ENCODE measurements at places on chromosomes 3 and 15.
A peak's percentile ranks its signal among the peaks of the same experiment; 100 is the strongest.

DNA sequence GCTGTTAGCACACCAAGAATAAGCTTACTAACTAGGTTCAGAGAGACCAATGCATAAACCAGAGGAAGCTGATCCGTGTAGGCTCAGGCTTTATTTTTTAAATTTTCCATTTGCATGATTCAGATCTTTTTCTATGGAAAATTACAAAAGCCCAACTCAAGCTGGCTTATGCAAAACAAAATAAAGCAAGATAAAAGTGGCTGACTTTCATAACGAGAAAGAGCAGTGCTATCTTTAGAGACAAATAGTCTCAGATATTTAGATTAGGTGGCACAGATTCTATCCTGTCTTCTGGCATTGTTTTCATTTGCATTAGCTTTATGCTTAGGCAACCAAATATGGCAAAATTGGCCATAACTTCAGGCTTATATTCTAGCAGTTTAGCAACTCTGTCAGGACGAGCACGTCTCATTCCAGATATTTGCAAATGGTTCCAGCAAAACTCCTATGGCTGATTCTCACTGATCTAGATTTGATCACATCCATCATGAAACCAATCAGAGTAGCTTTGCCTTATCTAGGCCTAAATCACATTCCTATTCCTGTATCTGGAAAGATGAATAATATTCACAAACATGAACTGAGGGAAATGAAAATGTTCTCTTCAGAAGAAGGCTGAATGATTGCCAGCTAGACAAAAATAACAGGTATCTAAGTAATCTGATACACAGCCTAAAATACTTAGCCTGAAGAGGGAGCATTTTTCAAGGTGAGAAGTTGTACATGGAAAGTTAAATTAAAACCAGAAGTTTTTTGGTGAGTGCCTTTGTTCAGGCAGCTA lies 216.4 kb upstream of the DPPA4 start:
- no peak for DNase-seq

DNA sequence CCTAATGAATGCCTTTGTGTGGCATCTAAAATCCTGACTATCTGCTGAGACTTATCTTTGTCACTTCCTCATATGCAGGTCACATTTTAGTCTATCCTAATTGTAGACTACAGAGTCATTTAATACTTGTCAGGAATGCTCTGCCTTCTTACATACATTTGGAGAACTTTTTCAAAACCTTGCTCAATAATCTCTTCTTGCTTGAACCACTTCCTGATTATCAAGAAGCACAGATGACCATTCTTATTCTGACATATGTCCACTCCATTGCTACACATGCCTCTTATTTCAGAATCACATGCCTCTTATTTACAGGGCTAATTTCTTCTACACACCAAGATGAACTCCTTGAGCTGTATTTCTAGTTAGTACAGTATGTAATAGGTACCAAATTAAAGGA lies 400.3 kb downstream of the TBC1D5 start:
- DNase-seq, result no peak

DNA sequence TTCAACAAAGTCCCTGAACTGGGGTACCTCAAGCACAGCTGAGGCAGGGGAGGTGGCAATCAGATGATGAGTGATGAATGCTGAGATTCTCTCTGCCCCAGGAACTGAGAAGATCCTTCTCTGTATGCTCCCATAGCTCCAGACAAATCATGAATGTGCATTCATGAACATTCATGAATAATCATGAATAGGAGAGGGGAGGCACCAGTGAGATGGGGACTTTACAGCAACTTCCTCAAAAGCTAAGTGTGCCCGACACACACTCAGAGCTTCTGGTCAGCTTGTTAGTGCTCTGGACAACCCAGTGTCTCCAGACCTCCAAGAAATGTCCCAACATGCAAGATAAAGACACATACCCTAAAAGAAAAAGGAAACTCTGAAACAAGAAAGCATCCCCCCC lies 24.3 kb downstream of the LRRC2 start:
- DNase-seq, result no peak

- DNase-seq, result peak; percentile 13
Measured at GRCh38 chr3:4271834-4272233, 31.3 kb upstream of the SETMAR start.

DNA sequence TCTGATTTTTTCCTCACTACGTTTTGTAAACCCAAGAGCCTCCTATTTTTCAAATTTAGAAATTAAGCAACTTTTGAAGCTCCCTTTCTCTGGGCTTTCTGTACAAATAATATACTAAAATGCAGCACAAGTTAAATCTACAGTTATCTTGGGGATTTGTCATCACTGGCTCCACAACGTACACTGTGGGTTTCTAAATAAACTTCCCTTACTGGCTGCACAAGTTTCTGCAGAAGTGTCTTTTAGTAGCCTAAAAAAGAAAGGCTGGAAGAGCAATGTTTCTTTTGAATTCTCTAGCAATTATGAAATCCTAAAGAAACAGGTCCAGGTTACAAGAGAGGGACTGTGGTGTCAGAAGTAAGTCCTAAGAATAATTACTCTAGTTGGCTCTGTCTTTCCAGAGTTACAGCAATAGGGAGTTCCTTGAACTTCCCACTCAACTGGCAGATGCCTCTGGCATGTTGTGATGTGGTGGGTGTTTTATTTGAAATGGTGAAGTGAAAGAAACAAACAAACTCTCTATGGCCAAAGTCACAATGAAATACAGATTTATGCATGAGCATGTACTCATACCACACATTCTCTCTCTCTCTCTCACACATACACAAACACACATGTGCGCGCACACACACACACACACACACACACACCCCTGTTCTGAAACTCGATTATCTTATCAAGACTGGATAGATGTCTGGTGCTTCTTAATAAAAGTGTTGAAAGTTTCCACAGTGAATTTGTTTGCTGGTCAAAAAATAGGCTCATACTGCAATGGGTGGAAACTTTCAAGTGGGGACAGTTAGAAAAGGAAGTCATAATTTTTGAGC lies 198.2 kb downstream of the SSR3 start:
- no peak for DNase-seq

Measured in nephron progenitor cell (in vitro differentiated cells).